ENCODE measurements at places on chromosomes 6 and 20.
A peak's percentile ranks its signal among the peaks of the same experiment; 100 is the strongest.

DNA sequence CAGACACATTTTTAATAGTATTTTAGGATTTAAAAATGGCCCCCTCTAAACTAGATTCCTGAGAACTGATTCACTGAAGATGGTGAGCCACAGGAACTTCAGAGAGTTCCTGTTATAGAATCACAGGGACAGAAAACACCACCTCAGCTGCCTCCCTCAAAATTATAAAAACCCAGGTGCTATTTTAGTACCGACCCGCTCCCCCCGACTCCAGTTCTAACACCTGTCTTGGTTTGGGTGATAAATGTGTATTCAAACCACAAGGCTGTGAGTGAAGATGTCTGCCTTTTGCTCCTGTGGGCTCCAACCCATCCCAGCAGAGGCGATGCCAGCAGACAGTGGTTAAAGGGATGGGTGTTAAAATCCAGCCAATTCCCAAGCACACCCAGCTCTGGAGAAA lies 127.4 kb upstream of the LY86 start:
- DNase-seq = peak; percentile 22

DNA sequence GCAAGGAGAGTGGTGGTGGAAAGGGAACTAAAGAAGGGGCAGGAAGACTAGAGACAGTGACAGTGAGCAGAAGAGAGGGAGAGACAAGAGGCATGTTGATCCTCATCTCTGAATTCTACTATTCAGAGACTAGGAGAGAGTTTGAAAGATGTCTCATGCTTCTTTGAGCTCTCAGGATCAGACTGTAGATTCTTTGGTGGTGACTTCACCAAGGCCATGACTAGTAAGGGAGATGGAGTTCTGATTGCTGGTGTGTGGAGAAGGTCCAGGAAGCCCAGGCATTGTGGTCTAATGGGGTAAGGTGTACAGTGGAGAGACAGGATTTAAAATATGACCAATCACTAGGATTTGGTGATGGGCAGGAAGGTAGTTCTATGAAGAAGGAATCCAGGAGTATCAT lies 713 bp downstream of the WFDC9 start:
- peak; percentile 14 for DNase-seq

GRCh38 chr6:119436583-119436982 lies 87.0 kb upstream of the MAN1A1 start:
- DNase-seq = no peak

- peak; percentile 88 for DNase-seq
These were observed 43.4 kb downstream of the QKI start for GRCh38 chr6:163457637-163458561.

GRCh38 chr6:130143709-130144108 lies 79.0 kb downstream of the SAMD3 start:
- no peak for DNase-seq

GRCh38 chr20:48843057-48843806 lies 15.4 kb upstream of the PREX1 start:
- no peak for DNase-seq
